ENCODE measurements at places on chromosomes 7 and 10.
A peak's percentile ranks its signal among the peaks of the same experiment; 100 is the strongest.

- DNase-seq, result no peak
Measured at GRCh38 chr7:51869452-51869851, 552.8 kb upstream of the COBL start.

DNA sequence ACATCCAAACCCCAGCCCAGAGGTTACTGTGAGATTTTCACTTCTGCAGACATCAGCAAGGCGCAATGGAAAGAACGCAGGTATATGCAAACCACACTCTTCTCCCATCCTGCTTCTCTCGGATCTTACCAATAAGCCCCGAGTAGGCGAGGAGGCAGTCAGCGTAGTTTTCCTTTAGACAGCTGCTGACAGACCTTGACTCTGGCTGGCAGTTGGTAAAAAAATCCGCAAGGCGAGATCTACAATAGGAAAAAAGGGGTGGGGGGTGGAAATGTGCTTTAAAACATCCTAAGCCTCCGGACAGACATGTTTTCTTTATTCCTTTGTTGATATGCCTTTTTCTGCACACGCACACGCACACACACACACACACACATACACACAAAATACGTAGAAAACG, 176.5 kb downstream of the GFRA1 start:
- no peak for DNase-seq

- DNase-seq, result peak; percentile 95
Measured at GRCh38 chr7:32588657-32589056, 93.4 kb downstream of the AVL9 start.

- no peak for DNase-seq
Measured at GRCh38 chr10:129101232-129101980, 365.6 kb upstream of the MGMT start.

- no peak for DNase-seq
Measured at GRCh38 chr7:147775516-147776284, 814.9 kb upstream of the C7orf33 start.

DNA sequence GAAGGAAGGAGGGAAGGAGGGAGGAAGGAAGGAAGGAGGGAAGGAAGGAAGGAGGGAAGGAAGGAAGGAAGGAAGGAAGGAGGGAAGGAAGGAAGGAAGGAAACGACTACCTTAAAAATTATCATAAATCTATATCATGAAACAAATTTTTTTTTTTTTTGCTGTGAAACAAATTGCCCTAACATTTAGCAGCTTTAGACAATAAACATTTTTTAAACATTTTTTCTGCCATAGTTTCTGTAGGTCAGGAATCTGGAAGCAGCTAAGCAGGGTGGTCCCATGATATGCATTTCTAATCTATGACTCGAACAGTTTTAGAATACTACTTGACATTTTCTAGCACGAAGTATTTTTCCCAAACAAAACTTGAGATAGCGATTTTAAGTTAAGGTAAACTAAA, 42.9 kb upstream of the TSPAN13 start:
- no peak for DNase-seq

DNA sequence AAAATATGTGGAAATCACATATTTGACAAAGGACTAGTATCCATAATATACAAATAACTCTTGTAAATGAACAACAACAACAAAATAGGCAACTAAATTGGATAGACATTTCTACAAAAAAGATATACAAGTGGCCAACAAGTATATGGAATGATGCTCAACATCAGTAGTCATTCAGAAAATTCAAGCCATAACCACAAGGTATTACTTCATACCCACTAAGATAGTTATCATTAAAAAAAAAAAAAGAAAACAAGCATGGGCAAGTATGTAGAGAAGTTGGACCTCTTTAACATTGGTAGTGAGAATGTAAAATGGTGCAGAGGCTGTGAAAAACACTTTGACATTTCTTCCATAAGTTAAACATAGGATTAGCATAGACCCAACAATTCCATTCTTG, 80.8 kb downstream of the CYP26A1 start:
- DNase-seq, result peak; percentile 16

DNA sequence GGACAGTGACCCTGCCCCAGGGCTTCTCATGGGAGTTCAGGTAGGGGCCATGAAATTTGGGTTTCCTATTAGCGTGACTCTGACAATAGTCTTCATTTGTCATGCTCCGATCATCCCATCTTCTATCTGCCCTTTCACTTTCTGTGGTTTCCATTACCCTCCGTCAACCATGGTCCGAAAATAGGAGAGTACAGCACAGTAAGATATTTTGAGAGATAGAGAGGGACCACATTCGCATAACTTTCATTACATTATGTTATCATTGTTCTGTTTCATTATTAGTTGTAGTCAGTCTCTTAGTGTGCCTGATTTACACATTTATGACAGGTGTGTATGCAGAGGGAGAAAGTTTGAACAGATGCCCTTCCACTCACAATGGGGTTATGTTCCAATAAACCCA, 649.2 kb downstream of the SDK1 start:
- DNase-seq, result peak; percentile 49

DNA sequence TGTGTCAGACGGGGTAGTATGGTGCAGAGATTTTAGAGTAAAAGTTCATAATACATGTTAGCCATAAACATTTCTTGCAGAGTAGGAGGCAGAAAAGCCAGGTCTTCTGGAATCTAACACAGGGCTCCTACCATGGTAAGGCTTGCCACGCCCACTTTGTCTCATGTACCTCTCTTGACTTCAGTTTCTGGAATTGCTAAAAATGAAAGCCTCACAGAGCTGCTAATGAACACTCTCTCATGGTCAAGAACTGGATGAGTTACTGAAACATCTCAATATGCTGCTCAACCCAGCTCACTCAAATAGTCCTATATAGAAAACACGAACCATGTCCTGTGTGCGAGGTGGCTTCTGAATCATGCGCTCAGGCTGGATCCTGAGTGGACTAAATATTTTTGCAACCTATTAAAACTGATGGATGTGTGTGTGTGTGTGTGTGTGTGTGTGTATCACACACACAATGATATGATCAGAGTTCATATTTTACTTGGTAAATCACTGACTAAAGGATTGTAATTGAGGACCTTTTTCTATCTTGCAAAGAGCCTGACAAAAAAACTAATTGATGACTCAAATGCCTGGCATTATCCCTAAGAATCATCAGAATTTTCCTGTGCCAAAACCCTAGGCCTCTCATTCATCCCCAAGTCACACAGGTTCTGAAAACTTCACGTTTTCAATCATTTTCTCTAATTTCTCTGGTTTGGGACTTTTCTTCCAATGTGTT, 1306.6 kb downstream of the XPNPEP1 start:
- peak; percentile 61 for DNase-seq

- DNase-seq, result no peak
Measured at GRCh38 chr7:93968911-93969620, 35.1 kb downstream of the BET1 start.

DNA sequence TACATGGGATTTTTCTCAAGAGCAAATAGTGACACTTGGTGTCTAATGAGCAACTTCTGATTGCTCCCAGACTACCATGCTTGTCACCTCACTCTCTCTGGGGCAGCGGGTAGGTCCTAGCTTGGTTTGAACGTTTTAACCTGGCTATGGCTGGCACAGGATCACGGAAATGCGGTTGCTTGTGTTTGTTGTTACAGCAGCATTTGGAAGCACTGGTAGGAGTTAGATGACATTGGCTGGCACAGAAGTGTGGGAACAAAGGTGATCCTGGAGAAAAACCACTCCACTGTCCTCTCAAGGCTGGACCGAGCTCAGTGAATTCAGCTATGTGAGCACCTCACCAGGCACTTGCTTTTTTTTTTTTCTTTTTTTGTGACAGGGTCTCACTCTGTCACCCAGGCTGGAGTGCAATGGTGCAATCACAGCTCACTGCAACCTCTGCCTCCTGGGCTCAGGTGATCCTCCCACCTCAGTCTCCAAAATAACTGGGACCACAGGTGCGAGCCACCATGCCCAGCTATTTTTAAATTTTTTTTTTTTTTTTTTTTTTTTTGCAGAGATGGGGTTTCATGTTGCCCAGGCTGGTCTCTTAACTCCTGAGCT, 3.5 kb upstream of the PFKFB3 start:
- DNase-seq, result no peak

DNA sequence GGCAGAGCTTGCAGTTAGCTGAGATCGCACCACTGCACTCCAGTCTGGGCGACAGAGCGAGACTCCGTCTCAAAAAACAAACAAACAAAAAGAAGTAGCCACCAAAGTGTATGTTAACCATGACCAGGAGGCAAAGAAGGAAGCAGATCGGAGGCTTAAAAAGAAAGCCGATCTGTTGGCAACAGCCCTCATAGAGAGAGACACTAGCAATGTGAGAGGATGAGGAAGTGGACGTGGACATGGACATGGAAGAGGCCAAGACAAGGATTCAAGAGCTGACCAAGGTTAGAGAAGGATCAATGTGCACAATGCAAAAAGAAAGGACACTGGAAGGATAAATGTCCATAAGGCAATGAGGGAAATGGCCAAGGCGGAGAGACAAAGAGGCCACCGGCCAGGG, 14.9 kb upstream of the ADCK2 start:
- DNase-seq, result no peak

DNA sequence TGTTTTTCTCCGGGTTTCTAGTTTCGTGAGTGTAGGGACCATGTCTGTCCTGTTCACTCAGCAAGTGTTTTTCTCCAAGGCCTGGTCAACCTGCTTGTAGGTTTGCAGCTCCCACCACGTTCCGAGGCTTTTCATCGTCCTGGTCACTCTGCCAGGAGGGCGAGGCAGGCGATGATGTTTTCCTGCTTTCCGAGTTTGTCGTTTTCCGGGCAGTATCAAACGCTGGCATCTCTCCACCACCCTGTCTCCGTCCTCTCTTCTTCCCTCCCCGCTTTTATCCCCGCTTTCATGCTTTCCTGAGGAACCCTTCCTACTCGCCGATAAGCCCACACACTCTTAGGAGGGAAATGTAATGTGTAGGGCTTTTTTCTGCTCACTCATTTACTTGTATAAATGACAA, 11.2 kb downstream of the IQCE start:
- DNase-seq, result no peak

DNA sequence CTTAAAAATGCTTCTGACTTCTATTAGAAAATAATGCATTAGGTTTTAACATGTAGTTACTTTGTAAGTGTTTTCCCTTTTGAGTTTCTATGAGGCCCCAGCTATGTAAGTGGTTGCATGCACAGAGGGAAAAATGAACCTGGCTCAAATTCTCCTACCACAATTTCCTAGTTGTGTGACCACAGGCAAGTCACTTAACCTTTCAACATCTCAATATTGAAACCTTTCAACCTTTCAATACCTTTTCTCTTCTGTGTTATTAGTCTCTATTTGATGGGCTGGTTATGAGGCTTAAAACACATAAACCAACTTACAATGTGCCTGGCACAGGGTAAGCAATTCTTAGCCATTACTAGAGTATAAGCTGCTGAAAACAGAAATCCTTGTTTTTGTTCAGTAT, 203.0 kb downstream of the KCND2 start:
- DNase-seq, result no peak

DNA sequence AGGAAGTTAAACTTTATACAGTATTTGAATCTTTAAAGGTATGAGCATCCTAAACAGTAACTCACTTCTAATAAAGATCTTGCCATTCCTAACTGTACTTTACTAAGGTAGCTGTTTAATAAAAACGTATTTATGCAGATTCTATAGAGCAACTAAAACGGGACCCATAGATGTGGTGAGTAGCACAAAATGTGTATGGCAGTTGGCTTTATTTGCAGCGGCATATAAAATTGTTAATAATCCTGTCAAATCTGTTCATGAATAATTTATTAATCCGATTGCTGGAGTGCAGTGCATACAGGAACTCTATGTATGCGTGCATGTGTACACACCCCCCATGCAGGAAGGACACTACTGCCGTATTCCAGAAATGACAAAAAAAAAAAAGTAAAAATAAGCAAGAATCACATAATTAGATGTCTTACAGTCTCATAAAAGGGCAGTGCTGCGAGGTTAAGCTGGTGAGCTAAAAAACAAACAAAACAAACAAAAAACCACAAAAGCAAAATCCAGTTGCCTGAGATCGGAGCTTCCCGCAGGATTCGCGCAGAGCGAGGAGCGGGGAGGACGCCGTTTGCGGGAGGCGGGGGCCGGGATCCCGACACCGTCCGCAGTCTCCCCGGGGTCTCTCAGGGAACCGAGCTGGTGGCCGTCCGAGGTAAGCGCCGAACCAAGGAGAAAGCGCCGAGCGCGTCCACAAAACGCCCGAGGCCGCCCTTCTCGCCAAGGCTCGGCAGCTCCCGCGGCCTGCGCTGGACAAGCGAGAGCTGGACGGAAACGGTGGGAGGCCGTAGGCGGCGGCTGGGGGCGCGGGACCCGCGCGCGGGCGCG, 518 bp upstream of the COMMD3 start:
- no peak for DNase-seq

- DNase-seq, result no peak
Measured at GRCh38 chr7:25067726-25068501, 57.1 kb downstream of the CYCS start.

DNA sequence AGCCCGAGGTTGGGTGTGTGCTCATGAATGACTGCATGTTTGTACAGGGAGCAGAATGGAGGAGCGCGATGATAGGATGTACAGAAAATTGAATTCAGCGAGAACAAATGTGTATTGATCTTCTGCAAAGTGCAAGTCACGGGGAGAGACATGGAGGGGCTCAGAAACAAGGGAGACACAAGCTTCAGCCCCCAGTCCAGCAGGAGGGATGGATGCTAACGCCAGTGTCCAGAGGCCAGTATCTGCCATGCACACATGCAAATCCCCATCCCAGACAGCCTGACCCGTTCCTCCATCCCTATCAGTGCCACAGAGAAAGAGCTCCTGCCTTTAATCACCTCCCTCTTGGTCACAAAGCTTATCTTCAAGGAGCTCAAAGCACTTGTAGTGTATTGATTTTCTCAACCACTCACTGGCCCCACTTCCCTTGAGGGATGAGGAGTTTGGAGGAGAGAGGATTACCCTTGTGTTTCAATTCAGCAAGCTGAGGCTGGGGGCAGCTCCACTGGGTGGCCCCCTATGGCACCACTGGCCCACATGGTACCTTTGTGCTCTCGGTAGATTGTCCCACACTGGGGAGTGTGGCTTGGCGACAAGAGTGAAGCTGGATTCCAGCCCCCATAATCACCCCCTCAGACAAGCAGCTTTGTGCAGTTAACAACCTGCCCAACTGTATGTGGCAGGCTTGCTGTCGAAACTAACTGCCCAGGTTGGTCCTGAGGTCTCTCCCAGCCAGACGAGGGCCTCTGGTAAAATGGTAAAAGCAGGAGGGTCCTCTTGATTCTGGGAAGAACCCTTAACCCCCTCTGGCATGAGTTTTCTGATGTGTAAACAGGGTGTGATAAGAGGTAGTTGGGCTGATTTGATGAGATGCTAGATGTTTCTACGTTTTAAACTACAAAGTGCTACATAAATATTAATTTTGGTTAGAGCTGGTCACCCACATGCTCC, 151.6 kb upstream of the UNC5B start:
- DNase-seq, result no peak

GRCh38 chr7:39094731-39095130, 117.0 kb downstream of the POU6F2 start:
- DNase-seq, result no peak

DNA sequence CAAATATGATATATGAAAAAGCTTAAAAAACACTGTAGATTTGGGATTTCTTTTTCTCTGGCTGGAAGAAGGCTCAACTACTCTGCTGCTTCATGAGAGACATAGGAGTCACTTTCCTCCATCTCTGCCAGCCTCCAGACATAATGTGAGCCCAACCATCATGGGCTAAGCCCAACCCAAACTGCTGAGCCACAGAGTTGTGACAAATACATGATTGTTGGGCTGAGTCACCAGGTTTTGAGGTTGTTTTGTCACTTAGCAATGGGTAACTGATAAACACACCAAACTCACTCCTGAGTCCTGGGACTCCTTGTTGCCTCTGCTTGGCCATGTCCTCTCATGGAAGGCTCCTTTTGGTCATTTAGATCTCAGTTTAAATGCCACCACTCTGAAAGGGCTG, 381.8 kb upstream of the FZD8 start:
- DNase-seq, result peak; percentile 96
